ENCODE measurements at places on chromosomes 2 and 18.

GRCh38 chr2:118847762-118848172 lies 319 bp upstream of the EN1 start:
- peak; percentile 40 for DNase-seq

GRCh38 chr2:70574109-70574508 lies 20.5 kb upstream of the TGFA start:
- DNase-seq = no peak

DNA sequence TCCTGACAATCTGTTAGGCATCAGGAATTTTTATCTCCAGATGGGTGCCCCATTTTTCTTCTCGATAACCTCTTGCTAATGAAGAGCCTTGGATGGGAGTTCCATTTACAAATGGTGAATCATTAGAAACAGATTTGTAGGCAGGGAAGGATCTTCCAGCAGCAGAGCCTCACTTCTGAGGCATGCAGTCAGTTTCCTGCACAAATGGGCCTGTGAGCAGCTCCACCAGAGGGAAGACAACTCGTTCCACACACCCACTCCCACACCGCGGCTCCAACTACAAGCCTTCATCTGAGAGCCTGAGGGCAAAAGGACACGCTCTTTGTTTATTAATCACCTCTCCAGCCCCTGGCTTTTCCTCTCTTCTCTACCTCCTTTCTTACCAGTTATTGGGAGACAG lies 108.5 kb downstream of the CTAGE1 start:
- no peak for DNase-seq

GRCh38 chr18:76442413-76443171 lies 52.5 kb downstream of the ZNF516 start:
- no peak for DNase-seq

DNA sequence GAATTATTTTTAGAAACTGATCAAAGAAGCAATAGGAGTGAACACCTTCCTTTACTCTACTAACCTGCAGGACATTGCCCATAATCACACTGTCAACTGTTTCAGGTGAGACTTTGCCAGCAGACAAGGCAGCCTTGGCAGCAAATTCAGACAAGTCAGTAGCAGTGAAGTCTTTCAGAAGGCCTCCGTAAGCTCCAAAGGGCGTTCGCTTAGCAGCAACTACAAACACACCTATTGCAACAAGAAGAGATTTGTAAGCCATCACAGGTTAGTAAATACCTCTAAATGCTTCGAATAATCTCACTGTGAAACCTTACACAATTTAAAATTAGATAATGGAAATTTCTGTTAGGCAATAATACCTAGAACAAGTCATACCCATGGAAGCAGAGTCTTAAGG lies 10.7 kb downstream of the ACAA2 start:
- DNase-seq = no peak

DNA sequence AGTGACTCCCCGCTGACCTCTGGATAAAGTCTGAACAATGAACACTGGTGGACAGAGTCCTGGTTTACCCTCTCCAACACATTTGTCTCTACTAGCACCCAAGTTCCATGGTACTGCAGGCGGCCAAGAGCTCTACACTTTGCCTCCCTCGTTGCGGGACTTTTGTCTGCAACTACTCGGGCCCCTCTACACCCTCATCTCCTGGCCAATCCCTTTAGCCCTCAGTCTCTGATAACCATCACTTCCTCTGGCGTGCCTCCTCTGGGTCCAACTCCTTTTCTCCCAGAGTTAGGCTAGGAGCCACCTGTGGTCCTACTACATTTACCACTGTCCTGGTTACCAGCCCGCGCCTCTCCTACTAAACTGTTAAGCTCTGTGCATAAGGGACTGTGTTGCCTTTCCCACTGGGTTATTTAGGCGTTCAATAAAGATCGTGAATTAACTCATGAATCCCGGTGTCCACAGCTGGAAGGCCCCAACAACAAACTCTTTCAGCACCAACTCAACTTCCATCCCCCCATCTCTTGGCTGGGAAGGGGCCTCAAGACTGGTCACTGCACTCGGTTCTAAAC lies 757 bp downstream of the HDHD2 start:
- DNase-seq = peak; percentile 4

GRCh38 chr2:139685090-139685983 lies 905.1 kb upstream of the NXPH2 start:
- DNase-seq = no peak

GRCh38 chr2:101623031-101623521 lies 74.4 kb upstream of the MAP4K4 start:
- DNase-seq = no peak

DNA sequence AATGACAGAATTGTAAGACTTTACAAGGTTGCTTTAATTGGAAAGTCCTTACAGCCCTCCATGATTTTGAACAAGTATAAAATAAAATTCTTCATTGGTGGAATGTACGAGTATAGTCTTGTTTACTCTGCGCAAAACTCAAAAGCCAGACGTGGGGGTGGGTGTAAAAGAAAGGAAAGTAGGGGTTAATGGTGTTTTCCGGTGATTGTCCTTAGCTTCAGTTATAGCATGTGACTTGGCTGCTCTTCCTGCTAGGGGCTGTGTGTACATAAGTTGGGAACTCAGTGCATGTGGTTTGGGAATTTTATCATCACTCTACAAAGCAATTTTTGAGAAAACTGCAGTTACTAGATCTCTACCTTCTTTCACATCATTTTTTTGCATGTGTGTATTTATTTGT lies 82.4 kb upstream of the CAVIN2 start:
- DNase-seq = no peak

GRCh38 chr2:240840435-240841060 lies 20.5 kb upstream of the KIF1A start:
- peak; percentile 84 for DNase-seq

GRCh38 chr2:158914731-158915130 lies 53.7 kb upstream of the TANC1 start:
- no peak for DNase-seq

GRCh38 chr18:31275722-31276463 lies 42.1 kb upstream of the DSG1 start:
- DNase-seq = no peak

GRCh38 chr2:61214171-61214570 lies 52.2 kb downstream of the C2orf74 start:
- no peak for DNase-seq

- no peak for DNase-seq
These were observed 427 bp downstream of the RBKS start for GRCh38 chr2:27889774-27890145.

Data from SK-MEL-5 (cell line).